ENCODE measurements at places on chromosomes 5 and 9.

- DNase-seq = no peak
These were observed 23.9 kb downstream of the HMGXB3 start for GRCh38 chr5:150024346-150024984.

DNA sequence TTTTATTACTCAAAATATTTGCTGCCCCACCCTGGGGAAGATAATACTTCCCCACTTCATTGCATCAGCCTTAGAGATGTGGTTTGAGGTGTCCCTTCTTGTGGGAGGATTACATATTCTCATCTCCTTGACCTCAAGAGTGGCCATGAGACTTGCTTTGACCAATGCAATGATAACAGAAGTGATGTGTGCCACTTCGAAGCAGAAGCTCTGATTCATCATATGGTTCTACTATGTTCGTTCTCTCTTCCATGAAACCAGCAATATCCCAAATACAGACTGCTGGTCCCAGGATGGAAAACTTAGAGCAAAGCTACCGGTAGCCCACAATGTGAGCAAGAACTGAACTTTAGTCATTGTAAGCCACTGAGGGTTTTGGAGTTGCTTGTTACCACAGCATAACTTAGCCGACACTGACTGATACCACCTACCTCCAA lies 92.0 kb downstream of the THBS4 start:
- DNase-seq = no peak

GRCh38 chr5:24595329-24595728 lies 49.4 kb downstream of the CDH10 start:
- no peak for DNase-seq

DNA sequence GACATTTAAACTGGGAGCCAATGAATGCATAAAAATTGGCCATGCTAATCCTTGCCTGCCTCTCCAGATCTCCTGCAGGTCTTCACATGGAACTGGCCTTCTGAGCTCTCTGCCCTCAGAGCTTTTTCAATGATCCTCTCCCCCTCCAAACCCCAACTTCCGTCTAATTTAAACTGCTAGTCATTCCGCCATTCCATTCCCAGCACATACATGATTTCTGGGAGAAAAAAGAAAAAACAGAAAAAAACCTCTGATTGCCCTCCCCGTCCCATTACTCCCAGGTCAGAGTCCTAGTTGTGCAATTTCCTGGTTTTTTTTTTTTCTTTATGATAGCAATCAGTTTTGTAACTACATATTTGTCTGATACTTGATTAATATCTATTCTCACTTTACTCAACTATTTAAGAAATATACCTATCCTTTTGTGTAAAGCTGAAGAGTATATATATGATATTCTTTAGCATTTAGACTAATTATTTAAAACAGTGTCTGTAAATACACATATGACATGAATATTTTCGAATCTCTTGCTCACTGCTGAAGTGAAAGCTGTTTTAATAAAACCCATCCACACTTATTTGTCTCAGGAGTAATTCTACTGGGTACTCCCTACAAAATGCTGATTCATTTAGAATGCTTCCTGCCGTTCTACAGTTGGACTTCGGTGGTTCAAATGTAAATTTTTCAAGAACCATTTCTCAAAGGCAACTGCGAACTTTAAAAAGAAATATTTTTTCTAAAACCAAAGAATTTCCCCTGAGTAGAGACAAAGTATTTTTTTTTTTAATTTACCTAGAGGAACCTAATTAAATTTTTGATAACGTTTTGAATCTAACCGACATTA lies 1.6 kb downstream of the HINT1 start:
- DNase-seq = peak; percentile 9

- DNase-seq = peak; percentile 53
These were observed 97.7 kb upstream of the MVB12B start for GRCh38 chr9:126228781-126229444.

DNA sequence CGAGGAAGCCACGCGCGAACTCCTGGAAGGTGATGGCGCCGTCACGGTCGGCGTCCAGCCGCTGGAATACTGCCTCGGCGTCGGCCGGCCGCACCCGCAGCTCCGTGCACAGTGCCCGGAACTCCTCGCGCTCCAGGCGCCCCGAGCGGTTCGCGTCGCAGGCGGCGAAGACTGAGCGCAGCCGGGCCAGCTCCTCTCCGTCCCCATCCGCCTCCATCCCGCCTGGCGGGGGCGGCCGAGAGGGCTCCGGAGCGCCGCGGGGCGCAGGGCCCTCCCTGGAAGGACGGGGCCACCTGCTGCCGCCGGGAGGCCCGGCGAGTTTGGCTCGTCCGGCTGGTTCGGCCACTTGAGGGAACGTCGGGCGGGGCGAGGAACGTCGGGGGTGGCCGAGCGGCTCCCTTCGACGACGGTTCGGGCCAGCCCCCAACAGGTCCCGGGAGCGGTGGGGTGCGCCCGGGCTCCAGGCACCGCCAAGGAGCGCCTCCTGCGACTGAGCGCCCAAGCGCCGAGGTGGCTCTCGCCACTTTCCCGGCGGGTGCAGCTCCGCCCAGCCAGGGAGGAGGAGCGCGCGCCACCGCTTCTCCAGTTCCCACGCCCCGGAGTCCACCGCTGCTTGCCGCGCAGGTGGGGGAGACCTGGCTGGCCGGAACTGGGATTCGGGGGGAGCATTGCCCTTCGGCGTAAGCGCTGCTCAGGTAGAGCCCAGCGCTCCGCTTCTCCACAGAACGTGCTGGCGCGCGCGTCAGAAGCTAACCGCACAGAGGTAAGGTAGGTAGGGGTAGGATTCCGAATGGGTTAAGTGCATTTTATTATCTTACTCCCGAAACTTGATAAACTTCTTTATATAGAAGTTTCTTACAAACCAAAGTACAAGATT lies at the start of gene RASEF:
TSS of gene RASEF (minus strand) at position 492 of the 877 bp plus-strand sequence. CDS start at position 217, 275 bp downstream.
- peak; percentile 92 for DNase-seq

GRCh38 chr9:5188060-5188984 lies 2.9 kb upstream of the INSL6 start:
- no peak for DNase-seq

GRCh38 chr5:167582283-167582682 lies 709.2 kb upstream of the WWC1 start:
- no peak for DNase-seq

DNA sequence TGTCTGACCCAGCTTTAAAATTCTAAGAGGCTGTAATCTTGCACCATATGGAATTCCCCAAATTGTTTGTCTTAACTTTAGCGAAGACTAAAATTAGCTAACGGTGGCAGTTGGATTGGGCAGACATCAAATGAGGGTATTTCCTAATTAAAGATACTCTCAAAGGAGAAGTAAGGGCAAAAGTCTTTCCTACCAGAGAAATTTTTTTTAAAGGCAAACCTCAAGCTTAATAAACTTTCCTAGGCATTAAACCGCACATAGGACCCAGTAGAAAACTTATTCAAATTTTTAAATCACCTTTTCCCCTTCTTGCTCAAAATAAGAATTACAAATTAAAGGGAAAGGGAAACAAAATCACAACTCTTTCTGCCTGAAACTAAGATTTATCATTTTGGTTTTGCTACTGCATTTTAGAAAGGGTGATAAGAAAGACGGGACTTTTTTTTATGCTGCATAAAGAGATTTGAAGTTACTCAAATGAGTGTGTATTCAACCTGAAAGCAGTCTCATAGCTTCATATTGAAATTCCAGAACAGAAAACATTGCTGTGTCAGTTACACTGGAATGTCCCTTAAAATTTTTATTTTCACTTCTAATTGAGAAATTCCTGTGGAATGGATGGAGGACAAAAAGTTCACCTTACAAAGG lies 189.1 kb upstream of the PTGER4 start:
- no peak for DNase-seq

DNA sequence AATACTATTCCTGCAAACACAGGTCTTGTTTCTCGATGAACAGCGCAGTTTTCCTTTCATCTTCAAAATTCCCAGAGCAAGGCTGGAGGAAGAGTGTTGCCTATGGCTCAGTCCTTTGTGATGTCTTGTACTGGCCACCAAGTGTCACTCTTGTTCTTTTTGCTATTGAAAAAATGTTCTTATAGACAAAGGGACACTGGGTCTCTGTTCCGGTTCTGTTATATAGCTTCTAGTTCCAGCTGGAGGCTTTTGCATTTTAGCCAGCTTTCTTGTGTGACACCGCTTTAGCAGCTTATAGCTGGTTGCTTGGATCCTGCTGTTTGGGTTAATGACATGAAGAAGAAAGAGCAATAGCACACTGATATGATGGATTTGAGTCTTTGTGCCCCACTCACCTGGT lies 343.7 kb upstream of the KCNN2 start:
- no peak for DNase-seq

GRCh38 chr5:33309068-33309467 lies 131.7 kb upstream of the TARS1 start:
- DNase-seq = no peak

- DNase-seq = no peak
These were observed 36.9 kb upstream of the SLC1A3 start for GRCh38 chr5:36569491-36569890.

DNA sequence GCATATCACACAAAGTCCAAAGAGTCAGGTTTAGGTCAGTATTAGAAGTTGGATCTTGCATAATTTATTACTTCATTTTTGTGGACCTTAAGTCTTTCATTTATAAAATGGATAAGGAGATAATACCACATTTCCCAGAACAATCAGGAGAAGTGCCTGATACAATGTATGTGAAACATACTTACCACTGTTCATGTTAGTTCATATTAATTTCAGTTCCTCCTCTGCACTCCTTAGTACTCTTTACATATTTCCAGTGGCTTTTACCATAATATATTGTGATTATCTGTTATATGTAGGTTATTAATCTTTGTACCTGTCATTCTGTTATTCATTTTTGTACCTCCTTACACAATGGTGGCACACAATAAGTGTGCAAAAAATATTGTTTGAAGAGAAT lies 214.4 kb downstream of the ARL15 start:
- no peak for DNase-seq

DNA sequence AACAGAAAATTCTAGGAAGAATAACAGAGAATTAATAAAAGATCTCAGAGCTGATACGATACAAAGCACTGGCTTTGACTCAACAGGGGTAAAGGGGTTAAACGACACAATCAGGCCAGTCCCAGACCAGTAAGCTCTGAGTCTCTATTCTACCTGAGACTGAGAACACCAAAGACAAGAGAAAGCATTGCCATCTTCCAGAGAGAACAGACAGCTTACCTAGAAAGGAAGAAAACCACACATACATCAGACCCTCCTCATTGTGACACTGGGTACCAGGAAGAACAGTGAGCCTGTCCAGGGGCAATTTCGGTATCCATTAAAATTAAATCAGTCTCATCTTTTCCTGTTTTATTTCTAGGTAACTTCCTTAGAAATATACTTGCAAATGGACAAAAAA lies 41.1 kb downstream of the MRPL36 start:
- DNase-seq = no peak

- no peak for DNase-seq
These were observed 86.2 kb upstream of the RAPGEF1 start for GRCh38 chr9:131826053-131826452.

DNA sequence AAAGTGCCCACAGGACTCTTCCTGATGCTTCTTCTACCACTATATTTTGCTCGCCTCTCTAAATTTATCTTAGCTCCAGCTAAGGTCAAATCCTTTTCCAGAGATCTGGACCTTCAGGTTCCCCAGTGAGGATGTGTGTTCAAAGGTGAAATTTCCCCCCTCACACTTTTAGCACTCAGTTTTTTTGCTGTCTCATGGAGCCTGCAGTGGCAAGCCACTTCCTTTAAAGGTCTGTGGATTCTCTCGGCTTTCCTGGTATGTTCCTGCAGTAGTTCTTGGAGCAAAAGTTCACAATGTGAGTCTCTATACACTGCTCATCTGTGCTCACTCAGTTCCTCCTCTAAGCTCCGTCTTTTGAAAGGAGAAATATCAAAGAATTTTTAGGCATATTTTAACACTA lies 181.4 kb downstream of the LURAP1L start:
- no peak for DNase-seq

DNA sequence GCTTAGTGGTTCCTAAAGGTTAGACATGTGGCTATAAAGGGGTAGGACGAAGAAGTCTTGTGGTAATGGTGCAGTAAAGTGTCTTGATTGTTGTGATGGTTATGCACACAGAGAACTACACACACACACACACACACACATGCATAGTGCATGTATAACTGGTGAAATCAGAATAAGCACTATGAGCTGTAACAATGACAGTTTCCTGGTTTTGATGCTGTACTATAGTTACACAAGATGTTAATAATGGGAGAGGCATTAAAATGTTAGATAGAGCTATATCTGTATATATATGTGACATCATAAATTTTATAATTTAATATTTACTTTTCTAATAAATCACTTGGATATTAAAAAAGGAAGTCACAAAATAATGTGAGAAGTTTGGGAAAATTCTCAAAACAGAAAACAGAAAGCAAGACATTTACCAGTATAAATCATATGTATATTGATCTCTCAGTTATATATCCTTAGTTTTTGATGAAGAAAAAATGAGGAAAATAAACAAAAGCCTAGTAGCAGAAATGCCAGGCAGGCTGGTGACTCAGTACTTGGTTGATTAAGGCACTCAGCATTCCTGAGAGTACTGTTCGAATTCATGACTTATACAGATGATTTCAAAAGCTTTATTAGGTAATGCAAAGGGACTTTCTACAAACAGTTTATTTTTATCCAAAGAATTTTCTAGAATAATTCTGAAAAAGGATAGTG lies 350.5 kb upstream of the DAB2 start:
- DNase-seq = no peak

DNA sequence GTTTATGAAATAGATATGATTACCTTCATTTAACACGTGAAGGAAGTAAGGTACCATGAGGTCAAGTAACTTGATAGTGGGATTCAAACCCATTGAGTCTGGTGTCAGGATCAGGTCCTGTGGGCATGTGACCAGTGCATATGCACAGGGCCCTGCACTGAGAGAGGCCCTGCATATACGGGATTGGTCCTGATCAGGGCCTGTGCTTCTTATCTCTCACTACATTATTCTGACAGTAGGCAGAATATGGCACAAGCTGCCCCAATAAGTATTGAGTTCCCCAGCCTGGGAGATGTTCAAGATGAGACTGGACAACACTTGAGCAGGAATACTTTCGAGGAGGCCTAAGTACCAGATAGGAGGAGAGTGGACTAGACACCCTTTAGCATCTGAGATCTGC lies 44.0 kb downstream of the GALNT10 start:
- DNase-seq = no peak

- no peak for DNase-seq
These were observed 15.0 kb downstream of the ARRDC3 start for GRCh38 chr5:91367908-91368648.

GRCh38 chr5:74355041-74355824 lies 285.3 kb downstream of the ENC1 start:
- DNase-seq = no peak

- no peak for DNase-seq
These were observed 139.3 kb upstream of the SHB start for GRCh38 chr9:38208206-38208901.

DNA sequence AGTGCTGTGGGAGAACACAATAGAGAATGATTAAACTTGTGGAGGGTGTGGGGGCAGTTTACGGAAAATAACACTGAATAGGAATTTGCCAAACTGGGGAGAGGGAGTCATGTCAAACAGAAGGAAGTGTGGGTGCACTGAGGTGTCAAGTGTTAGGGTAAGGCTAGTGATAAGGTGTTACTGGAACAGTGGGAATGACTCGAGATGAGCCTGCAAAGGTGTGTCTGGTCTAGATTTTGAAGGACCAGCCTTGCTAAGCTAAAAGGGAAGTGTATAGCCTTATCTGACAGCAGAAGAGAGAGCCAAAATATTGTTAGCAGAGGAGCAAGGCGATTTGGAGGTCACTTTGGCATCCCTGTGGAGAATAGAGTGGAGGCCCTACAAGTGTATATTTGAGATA lies 4.2 kb downstream of the CNOT6 start:
- DNase-seq = no peak

- no peak for DNase-seq
These were observed 385 bp downstream of the LTC4S start for GRCh38 chr5:179794171-179794570.
